ENCODE measurements at places on chromosomes 6 and 20.

DNA sequence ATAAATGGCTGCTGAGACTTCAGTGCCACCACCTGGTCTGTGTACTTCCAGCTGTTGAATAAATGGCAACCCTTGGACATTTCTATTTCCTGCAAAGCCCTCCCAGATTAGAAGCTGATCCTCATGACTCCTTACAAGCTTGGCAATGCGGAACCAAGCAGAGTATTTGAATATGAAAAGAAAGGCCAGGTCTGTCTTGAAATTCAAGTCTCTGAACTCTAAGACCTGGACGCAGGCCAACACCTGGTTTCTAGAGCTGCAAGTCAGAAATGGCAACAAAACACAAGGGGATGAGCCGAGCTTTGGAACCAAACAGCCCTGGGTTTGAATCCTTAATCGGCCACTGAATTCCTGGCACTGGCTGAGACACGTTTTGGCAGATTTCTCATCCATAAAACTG is 353.4 kb downstream of the PTPRT start:
- peak; percentile 2 for DNase-seq

GRCh38 chr6:15317934-15318902 is 72.3 kb downstream of the JARID2 start:
- no peak for DNase-seq

GRCh38 chr20:38109591-38110524 is 55.2 kb downstream of the TGM2 start:
- no peak for DNase-seq

GRCh38 chr20:44253528-44253927 is 6.4 kb downstream of the GDAP1L1 start:
- DNase-seq: no peak

- DNase-seq: peak; percentile 91
Observed at GRCh38 chr20:20498076-20498861, 130.4 kb downstream of the INSM1 start.

DNA sequence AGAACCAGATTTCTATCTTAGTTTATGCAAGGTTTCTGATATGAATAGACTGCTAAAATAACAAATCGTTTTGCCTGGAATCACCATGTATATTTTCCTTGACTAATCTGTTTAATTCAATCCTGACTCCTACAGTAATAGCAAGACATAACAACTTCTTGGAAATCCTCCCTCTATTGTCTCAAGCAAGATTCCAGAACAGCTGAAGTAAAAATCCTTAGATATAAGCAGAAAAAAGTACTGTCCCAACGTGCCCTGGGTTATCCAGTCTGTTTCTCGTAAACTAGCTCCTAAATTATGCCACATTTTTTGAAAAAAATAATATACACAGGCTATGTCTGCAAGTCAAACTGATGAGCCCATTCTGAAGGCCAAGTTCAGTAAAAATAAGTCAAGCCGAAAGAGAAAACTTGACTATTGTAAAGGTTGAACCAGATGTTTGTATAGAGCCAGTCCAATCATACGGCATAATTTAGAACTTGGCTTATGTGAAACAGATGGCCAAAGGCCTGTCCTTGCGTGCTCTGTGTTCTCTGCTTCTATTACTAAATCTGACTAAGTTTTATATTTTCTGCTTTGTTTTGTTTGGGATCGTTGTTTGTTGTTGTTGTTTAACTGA is 341.6 kb upstream of the NRSN1 start:
- no peak for DNase-seq

DNA sequence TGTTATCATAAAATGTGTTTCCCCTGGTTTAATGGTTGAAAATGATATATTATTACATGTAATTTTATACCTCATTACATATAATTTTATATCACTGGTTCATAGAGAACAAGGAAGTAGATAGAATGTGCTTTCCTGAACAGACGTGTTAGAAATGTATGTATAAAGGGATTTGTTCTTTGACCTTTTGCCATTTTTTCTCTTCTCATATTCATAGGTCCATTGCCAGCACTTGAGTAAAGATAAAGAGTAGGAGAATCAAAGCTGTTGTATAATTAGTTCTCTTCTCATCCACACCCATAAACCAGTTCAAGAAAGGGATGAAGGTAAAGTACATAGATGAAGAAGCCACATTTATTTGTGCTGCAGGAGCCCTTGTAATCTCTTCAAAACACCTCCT is 46.7 kb downstream of the RNF217 start:
- no peak for DNase-seq

DNA sequence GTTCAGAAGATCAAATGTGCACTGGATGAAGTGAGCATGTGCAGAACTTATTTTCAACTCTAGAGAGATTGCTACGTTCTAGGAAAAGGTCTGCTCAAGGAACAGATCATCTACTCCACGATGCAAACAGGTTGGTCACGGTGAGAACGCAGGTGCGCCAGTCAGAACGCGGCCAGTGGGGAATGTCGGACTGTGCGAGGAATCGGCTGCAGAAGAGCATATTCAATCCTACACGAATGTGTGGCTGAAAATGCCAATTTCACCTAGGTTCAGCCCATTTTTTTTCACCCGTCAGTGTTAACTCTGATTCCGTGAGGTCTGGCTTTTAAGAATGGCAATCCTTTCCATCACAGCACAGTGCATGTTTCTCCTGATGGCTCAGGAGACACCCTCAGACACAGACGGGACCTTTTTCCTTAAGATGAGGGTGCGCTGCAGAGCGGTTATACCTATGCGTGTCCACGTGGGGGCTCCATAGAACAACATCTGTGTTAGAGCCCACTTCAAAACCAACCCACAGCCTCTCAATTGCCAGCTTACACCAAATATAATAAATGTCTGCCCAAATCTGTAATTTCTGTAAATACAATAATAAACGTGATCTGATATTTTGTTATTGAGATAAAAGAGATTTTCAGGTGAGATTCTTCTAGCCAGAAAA is 250.4 kb downstream of the FOXA2 start:
- DNase-seq: peak; percentile 55

- no peak for DNase-seq
Observed at GRCh38 chr6:41696788-41697187, 38.6 kb downstream of the TFEB start.

DNA sequence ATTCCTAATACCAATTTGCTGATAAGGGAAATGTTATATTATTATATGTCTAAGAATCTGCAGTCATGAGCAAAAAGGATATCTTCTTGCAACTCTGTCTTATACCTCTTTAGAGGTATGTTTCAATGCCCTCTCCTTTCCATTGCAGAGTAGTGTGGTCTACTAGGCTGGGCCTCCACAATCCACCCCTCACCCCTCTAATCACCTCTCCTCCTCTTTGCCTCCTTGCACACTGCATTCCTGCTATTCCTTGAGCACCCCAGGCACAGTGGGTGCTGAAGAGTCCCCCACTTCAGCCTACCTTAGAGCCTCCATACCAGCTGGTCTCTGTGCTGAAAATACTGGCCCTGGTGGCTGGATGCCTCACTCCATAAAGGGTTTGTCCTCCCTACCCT is 26.9 kb downstream of the ARMC2 start:
- no peak for DNase-seq

- DNase-seq: no peak
Observed at GRCh38 chr6:54802775-54803634, 43.6 kb upstream of the FAM83B start.

DNA sequence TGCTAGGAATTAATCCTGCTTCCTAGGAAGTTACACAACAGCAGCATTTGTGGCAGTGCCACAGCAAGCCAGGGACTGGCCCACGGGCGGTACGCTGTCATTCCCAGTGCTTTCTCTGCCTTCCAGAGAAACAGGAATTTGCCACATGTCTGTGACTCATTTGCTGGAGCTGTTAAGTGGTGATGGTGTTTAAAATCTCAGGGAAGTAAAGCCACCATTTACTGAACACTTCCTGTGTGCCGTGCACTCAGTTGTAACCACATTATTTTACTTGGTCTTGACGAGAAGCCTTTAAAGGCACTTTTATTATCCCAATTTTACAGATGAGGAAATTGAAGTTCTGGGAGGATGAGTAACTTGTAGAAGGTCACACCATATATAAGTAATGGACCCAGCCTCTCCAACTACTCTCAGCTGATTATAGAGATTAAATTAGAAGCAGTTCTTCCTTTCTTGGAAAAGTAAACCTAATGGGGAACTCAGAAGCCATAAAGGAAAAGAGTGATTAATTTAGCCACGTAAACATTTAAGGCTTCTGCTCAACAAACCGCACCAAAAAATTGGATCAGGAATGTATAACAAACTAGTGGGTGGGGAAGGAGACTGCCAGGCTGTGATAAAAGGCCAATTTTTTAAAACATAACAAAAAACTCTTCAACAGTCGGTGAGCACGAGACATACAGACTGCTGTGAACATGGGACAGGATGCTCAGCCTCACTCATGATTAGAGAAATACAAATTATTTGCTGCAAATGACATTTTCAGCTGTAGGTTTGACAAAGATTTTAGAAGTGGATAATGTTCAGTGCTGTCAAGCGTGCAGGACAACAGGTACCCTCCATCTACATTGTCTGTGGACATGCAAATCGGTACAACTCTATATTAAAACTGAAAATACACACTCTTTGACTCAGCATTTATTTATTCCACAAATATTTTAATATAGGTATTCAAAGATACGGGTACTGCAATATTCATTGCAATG is 311.2 kb downstream of the NRN1 start:
- DNase-seq: no peak

GRCh38 chr6:130466052-130466747 is 100.4 kb downstream of the TMEM200A start:
- DNase-seq: no peak

GRCh38 chr20:62306414-62307187 is 3.8 kb downstream of the ADRM1 start:
- DNase-seq: no peak

- no peak for DNase-seq
Observed at GRCh38 chr20:58886546-58886945, 34.0 kb downstream of the GNAS start.

GRCh38 chr6:41066867-41067304 is 5.3 kb downstream of the OARD1 start:
- DNase-seq: peak; percentile 86

- peak; percentile 80 for DNase-seq
Observed at GRCh38 chr6:138833816-138834539, 38.1 kb downstream of the ECT2L start.

GRCh38 chr20:1102016-1102415 is 16.4 kb upstream of the PSMF1 start:
- DNase-seq: no peak

- peak; percentile 7 for DNase-seq
Observed at GRCh38 chr20:41664584-41664983, 46.4 kb upstream of the CHD6 start.

Data from cerebellar cortex (tissue), 1 donor.